ENCODE measurements at places on chromosomes 13 and 19. TPM values are rescaled to one million over a fixed set of nuclear protein-coding genes. Genes with fewer than 3 reads are reported as not detected.

The CBLC gene
- 79.1 TPM for total RNA-seq

DNA sequence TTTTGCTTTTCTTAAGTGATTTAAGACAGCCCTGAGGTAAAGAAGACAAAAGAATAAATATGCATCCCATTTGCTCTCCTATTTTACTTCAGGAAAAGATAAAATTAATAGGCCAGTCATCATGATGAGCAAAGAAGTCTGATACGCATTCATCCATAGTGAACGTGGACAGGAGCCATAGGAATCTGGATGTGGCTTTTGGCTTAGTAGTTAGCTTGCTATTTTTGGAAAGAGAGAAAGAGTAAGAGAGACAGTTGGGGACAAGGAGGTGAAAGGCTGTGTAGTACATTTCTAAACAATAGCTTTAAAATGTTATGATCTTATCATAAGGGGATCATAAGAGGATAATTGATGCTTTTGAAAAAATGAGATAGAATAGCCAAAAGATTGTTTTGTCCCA is 545.2 kb downstream of the IRS2 start:
- DNase-seq, result no peak

DNA sequence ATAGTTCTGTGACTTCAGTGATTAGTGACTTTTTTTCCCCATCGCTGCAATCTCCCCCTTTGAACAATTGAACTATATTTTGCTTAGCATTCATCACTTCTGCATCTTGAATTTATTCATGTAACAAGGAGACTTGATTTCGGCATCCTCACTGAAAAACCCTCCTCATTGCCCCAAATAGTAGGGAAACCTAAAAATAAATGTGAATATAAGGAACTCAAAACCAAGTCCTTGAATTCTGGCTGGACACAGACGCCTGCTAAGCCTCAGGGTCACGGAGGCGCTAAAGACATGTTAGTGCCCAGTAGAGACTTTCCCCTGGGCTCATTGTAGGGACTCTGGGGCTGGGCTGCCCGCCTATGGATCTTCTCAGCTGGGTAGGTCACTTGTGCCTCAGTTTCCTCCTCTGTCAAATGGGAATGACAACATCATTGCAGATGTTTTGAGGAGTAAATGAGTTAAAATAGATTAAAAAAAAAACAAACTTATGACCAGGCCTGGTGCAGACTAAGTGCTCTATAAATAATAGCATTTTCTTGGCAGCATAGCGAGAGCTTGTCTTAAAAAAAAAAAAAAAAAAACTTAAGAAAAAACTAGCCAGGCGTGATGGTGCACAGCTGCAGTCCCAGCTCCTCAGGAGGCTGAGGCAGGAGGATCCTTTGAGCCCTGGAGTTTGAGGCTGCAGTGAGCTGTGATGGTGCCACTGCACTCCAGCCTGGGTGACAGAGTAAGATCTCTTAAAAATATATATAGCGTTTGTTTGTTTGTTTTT is 1.8 kb upstream of the ADGRE5 start:
- no peak for DNase-seq

- no peak for DNase-seq
Measured at GRCh38 chr19:56133858-56134653, 7.0 kb upstream of the ZNF444 start.

The C13orf42 gene
- total RNA-seq, result not detected

The C1QTNF9 gene
- total RNA-seq, result not detected
